HEK293T (cell line): ENCODE measurements at places on chromosomes 5 and 9.

- DNase-seq: no peak
Measured at GRCh38 chr9:32350682-32351081, 33.8 kb upstream of the ACO1 start.

DNA sequence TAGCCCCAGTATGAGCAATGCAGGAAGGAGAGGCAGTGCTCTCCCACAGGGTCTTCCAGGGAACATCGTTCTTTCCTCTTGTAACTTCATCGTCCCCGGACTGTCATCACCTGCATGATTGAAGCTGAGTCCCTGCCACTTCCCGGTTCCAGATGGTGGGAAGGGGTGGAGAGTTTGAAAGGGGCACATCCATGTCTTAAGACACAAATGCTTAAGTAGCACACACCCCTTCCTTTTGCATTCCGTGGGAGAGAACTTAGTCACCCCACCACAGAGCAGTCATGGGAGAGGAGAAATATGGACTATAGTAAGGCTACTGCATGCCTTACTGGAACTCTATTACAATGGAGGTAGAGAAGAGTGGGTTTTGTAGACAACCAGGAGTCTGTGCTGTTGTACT, 165.3 kb upstream of the GAS1 start:
- no peak for DNase-seq

DNA sequence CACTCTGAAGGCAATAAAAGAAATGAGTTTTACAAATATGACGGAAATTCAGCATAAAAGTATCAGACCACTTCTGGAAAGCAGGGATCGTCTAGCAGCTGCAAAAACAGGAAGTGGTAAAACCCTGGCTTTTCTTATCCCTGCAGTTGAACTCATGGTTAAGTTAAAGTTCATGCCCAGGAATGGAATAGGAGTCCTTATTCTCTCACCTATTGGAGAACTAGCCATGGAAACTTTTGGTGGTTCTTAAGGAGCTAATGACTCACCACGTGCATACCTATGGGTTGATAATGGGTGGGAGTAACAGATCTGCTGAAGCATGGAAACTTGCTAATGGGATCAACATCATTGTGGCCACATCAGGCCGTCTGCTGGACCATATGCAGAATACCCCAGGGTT, 93.5 kb upstream of the RGMB start:
- DNase-seq: no peak

GRCh38 chr5:109855056-109855455, 165.3 kb downstream of the MAN2A1 start:
- DNase-seq: no peak
